ENCODE measurements at places on chromosomes 2 and 18.

- DNase-seq: no peak
These were observed 61.1 kb upstream of the SPHKAP start for GRCh38 chr2:228242591-228242990.

- DNase-seq: no peak
These were observed 200.1 kb downstream of the NDUFA10 start for GRCh38 chr2:239824866-239825704.

DNA sequence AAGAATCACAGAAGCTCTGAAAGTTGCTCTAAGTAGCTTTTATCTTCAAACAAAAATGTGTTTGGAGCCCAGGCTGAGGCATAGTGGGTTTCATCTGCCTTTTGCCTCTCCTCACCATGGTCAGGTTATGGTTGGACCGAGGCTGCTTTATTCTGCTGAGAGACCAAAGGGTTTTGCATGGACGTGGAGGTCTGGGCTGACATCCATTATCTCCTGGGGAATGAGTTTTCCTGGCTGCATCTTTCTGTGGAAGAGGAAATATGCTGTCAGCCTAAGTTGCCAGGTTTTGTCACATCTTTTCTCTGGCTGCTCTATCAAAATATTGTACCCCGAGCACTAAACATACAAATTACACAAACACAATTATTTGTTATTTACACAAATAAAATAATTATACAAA is 223.2 kb downstream of the LDLRAD4 start:
- DNase-seq: no peak

DNA sequence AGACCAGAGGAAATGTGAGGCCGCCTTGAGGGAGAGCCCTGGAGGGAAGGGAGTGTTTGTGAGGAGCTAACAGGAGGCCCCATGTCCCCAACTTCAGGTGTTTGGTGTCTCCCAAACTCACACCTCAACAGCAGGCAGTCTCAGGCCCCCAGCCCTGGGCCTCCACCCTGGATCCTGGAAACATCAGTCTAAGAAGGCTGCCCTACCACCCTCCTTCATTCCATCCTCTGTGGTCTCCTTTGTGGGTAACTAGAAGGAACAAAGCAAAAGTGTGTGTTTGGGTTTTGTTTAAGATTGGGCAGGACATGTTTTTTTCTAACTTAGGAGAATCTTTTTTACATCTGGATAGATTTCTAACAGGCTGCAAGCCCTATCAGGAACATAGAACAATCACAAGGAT is 404.3 kb downstream of the BCL11A start:
- DNase-seq: no peak

GRCh38 chr2:31505111-31505510 is 75.6 kb downstream of the SRD5A2 start:
- DNase-seq: no peak

- DNase-seq: no peak
These were observed 216.9 kb downstream of the ARHGAP15 start for GRCh38 chr2:143345887-143346787.

GRCh38 chr2:203582468-203582867 is 47.4 kb upstream of the RAPH1 start:
- DNase-seq: peak; percentile 66

GRCh38 chr2:28276076-28276618 is 116.5 kb upstream of the FOSL2 start:
- peak; percentile 99 for DNase-seq

GRCh38 chr18:63192885-63193349 is 126.7 kb downstream of the BCL2 start:
- no peak for DNase-seq

DNA sequence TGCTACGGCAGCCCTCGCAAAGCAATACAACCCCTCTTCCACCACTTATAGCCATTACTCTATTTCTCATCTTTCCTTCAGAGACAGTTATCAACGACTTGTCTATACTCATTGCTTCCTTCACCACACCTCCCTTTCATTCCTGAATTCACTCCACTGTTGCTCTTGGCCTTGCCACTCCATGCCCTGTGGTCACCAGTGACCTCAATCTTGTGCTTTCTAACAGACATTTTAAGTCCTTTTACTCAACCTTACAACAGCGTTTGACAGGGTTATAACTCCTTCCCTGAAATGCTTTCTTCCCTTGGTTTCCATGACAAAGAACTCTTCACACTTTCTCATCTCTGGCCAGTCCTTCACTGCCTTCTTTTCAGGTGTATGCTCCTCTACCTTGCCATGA is 90.6 kb upstream of the CCDC141 start:
- DNase-seq: peak; percentile 5

DNA sequence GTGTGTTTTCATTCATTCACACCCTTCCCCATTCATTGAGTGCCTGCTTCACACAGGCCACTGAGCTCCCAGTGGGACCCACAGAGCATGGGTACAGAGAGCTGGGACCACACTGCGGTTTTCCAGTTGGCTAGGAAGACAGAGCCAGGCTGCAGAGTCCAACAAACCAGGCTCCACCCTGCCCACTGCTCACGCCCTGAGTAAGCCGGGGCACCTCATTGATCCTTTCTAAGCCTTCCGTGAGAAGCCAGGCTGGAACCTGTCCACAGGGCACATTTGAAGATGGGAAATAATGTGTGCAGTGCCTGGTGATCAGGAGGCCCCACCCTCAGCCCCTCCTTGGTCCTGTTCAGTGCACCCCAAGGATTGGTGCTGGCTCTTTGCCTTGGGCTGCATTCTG is 13.5 kb downstream of the KCNIP3 start:
- DNase-seq: no peak

DNA sequence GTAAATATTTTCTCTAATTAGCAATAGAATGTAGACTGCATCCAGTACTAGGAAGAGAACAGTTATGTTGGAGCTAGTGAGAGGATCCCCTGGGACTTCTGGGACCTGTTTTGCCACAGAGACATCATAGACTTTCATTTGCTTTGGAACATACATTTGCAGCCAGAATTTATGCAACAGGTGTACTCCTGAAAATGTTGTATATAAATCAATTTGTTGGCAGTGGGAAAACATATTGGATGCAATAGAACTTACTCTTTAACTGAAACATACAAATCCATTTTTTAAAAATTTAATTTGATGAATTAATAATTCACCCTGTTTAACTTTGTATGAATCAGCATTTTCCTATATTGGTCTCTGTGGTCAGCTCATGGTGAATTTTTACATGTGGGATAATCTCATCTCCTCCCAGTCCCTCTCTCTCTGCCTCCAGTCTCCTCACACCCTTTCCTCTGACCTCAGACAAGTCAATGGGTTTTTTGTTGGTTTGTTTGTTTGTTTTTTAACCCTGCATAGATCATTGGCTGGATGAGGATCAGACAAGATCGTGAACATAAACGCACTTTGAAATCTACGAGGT is 263.0 kb downstream of the LPIN1 start:
- no peak for DNase-seq

DNA sequence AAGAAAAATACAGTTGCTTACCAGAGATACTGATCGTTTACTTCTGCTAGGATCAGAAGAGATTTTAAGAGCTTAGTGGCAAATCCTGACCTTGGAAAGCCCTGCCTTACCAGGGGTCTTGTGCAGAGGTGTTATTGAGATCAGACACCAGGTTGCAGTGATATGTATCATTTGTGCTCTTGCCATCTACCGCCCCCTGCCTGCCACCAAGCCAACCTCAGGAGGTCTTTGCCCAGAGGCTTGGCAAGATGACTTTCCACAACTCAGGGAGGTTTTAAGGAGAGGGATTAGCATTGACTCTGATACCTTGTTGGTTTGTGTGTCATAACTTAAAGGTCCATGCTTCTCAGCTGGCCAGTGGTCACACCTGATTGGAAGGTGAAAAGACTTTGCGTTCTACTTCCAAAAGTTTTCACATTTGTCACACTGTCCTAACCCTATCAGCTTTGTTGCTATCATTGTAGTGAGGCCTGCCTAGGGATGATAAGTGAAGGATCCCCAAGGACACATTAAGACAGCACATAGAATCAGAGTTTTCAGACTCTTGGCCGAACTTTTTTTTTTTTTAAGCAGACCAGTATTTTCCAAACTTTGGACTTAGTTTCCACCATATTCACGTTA is 46.2 kb upstream of the MGAT5 start:
- DNase-seq: peak; percentile 35

DNA sequence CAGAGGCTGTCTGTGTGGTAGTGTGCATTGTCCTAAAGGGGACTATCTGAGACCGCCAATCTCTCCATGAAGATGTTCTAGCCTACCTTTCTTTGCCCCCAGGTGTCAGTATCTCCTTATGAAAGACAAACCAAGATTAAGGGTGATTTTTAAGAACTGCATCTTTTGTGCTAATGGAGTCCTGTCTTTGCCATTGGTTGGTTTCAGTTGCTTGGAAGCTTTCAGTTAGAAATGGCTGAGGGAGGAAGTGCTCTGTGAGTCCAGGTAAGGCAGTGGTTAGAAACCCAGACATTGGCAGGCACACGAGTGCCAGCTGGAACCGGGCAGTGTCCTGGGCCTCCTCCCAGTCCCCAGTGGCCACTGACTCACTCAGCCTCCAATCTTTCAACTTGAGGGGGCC is 111.3 kb downstream of the DOCK10 start:
- no peak for DNase-seq

GRCh38 chr2:191571163-191571769 is 106.7 kb upstream of the NABP1 start:
- DNase-seq: peak; percentile 70

DNA sequence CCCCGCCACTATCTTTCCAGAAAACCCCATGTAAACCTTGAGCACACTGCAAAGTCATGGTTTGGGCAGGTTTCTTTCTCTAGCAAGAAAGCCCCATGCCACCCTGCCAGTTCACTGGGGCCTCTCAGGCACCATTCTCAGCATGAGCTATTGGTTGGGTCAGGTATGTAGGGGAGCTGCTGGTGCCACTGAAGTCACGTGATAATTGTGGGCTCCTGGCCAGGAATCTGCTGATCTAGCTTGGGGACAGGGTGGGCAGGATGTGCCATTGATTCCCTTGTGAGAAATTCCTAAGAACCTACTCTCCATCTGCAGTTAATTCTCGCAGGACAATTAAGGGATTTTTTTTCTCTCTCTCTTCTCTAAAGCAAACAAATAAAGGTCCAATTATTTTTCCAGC is 26.5 kb upstream of the HNMT start:
- no peak for DNase-seq
